ENCODE measurements at places on chromosomes 5 and 9.
A peak's percentile ranks its signal among the peaks of the same experiment; 100 is the strongest.

GRCh38 chr5:59103303-59103702 is 520.4 kb downstream of the RAB3C start:
- no peak for DNase-seq

GRCh38 chr9:69785757-69786156 is 25.9 kb upstream of the PTAR1 start:
- DNase-seq: no peak

GRCh38 chr5:176608937-176609723 is 826 bp downstream of the GPRIN1 start:
- no peak for DNase-seq

DNA sequence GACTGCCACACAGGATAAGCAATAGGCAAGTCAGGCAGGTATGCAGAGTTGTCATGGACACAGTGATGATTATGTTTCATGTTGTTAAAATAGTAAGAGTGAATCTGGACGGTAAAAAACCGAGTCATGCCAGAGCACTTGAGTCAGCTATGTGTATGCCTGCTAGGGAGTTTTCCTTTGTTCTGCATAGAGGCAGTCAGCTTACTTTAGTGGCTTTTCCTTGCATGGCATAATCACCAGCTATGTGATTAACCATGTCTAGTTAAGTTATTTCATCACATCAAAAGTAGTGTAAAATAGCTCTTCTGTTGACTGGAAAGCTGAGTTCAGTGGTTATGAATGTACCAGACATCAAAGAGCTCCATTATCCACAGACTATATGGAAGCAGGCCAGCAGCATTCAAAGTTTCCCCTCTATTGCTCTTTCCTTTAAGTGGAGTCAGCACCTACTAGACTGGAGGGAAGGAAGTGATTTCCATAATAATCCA is 989.8 kb downstream of the TLE1 start:
- no peak for DNase-seq

- peak; percentile 7 for DNase-seq
Observed at GRCh38 chr9:96618209-96619123, 1.2 kb downstream of the CDC14B start.

DNA sequence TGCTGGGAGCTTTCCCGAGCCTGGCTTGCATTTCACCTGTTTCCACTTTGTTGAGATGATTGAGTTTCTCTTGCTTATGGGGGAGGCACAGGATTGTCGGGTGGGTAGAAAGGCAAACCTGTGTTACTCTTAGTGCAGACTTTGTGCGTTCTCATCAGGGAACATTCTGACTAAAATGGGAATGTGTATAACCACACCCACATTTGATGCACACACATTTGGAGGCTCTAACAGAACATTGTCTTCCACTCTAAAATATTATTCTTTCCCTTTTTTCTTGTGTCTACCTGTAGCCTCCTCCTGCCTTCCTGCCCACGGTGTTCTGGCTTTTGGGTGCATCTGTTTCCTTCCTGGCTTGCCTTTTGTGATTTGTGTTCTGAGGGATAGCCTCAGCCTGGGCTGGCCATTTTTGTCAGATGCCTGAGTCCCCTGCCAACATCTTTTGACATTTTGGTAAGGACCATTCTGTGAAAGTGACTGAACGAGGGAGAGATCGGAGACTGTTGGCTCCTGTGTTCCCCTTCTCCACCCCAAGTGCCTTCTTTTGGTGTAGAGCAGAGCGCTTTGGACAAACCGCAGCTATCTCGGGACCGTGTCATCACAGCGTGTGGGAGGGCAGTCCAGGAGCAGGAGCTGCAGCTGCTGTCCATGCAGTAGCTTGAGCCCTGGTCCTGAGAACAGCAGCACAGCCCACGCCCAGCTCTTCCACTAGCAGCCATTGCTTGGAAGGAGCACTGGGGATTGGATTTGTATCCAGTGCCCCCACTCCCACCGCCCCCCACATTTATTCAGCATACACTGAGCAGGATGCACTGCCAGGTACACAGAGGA is 101.4 kb downstream of the ARHGAP26 start:
- no peak for DNase-seq

DNA sequence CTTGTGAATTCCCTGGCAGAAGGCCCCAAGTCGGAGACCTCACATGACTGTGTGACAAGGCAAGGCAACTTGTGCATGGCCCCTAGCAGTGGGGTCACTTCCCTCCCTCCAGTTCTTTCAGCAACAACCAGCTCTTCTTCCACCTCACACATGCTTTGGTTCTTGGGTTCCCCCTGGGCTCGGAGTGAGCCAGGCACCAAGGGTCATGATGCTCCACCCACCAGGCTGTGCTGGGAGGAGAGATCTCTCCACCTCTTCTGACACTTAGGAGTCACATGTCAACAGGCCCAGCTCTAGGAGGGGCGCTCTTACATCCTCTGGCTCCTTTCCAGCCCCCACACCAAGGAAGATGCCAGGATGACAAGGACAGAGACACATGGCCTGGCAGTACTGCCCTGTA is 56.7 kb downstream of the CDH6 start:
- DNase-seq: no peak

- no peak for DNase-seq
Observed at GRCh38 chr9:119003201-119003611, 366.0 kb downstream of the BRINP1 start.

DNA sequence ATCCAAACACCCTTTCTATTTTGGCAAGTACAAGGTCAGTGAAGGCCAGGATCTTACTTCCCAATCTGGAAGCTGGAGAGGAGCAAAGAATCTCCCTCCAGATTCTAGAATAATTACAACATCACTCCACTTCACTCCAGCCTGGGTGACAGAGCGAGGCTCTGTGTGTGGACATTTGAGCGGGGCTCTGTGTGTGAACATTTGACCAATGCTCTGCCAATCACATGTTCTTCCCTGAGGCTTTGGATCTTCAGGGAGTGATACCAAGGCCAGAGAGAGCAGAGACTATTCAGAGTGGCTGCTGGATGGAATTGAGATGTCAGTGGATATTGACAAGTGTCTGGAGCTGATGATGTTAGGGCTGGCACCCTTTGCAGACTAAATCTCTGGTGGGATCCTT is 24.7 kb upstream of the ANKRD34B start:
- no peak for DNase-seq

DNA sequence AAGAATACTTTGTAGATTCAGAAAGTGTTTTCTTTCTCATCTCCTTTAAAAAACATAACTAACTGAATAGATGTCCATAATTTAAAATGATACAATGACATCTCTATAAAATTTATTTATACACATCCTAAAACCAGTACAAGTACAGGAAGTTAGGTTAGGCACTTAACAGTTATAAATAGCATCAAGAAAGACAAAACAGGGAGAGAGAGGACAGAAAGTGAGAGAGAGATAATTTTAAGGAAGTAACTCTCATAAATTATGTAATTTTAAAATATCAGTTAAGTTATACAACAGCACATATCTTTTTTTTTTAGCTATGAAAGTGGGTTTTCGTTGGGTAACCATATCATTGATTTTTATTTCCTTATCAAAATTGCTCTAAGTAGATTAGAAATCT is 1068.6 kb downstream of the TAF11L14 start:
- DNase-seq: no peak

GRCh38 chr5:151628112-151628823 is 37.1 kb upstream of the FAT2 start:
- no peak for DNase-seq

GRCh38 chr9:128946571-128947276 is 679 bp downstream of the DOLK start:
- DNase-seq: peak; percentile 23

- no peak for DNase-seq
Observed at GRCh38 chr5:60141119-60141518, 247.6 kb upstream of the PDE4D start.

GRCh38 chr9:34662526-34663302 is at the start of gene CCL27:
Gene CCL27, minus strand, starts transcription at chr9:34662657. Its CDS starts 24 bp downstream, at chr9:34662633.
- no peak for DNase-seq

DNA sequence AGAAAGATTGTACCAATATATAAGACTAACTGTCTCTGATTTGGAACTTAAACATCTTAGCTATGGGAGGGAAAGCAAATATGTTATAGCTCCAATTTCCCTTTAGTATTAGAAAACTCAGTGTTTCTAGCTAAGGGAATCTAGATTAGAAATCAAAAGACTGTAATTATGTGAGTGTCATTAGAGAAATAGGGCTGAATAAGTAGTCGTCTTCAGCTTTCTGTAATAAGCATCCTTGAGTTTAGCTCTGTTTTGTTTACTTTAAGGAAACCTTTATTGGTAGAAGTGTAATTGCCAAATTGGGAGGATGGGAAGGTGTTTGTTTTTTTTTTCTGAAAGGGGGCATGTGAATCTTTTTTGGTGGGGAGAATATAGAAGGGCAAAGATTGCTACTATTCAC is 5.2 kb downstream of the DMXL1 start:
- no peak for DNase-seq

DNA sequence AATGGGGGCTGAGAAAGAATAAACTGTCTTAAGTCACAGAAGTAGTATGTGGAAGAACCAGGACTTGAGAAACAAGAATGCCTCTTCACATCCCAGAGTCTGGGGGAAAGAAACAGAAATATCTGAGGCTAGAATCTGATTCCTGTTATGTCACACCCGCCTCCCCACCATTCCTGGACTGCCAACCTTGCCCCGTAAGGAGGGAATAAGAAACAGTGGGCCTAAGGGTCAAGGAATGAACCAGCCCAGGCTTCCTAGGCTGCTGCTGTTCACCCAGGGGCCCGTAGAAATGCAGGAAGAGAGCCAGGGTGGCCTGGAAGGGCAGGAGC is 4.3 kb downstream of the PCDH1 start:
- DNase-seq: no peak

DNA sequence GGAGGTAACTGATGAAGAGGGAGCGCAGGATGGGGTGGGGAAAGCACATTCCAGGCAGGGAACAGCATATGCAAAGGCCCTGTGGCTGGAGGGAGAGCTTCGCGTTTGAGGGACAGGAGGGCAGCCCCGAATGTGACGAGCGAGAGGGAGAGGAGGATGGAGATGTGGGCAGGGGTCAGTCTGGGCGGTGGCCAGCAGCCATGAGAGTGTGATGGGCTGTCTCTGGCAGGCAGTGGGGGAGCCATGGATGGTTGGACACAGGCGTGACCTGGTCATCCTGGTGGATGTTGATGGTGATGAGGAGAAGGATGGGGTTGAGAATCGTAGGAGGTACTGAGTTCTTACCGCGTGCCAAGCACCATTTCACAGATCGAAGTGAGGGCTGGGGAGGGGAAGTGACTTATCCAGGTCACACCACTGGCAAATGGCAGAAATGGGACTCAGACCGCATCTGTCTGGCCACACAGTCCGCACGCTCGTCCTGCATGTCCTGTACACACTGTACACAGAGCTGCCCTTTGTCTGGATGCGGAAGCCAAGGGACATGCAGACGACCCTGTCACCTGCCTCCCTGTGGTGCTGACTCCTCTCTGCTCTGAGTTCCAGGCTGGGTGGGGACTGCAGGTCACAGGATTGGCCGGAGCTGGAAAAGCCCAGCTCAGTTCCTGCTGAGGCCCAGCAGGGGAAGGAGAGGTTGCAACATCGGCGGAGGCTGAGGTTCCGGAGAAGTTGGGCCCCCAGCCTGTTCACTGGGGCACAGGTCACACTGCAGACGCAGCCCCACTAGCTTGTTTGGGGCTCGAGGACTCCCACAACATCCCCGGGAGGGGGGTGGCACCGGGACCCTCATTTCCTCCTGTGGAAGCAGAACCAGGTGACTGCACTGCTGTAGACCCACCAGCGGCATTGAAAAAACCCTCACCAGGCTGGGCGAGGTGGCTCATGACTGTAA is 165.6 kb upstream of the IER5L start:
- no peak for DNase-seq

Measured in activated naive CD4-positive, alpha-beta T cell treated with anti-CD3 and anti-CD28 coated beads, Interleukin-2, amount 50 U/mL, for 72 hours (primary cell).